ENCODE measurements at places on chromosomes 1 and 21.

DNA sequence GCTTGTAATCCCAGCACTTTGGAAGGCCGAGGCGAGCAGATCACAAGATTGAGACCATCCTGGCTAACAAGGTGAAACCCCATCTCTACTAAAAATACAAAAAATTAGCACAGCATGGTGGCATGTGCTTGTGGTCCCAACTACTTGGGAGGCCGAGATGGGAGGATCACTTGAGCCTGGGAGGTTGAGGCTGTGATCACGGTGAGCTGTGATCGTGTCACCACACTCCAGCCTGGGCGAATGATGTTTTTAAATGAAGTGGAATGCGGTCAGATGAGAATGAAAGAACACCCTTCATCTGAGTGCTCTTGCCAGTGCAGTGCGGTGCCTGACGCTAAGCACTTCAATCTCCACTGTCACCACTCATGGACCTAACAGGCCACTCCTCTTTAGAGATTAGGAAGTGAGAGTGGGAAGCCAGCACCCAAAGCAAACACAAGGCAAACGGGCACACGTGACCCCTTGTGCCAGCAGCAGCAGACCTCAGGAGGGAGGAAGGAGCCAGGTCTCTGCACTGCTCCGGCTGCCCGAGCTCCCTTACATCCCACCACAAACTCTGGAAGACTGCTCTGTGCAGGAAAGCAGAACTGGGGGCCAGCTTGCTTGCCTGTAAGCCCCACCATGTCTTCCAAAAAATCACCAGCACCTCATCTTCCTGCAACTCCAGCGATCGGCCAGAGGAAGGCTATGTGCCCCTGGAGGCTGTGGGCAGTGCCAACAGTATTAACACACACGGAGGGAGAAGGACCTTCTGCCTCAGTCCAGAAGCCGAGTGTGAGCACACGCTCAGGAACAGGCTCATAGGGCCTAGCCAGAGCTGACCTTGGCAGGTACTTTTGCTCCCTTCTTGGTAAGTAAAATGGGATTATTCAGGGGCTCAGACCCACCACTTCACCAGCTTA, 9.7 kb downstream of the CTNNBIP1 start:
- DNase-seq = no peak

GRCh38 chr1:154895798-154896197, 25.7 kb upstream of the KCNN3 start:
- DNase-seq = no peak

GRCh38 chr1:87208931-87209330, 119.7 kb upstream of the LMO4 start:
- no peak for DNase-seq

GRCh38 chr1:20322081-20322824, 31.6 kb downstream of the VWA5B1 start:
- DNase-seq = no peak

DNA sequence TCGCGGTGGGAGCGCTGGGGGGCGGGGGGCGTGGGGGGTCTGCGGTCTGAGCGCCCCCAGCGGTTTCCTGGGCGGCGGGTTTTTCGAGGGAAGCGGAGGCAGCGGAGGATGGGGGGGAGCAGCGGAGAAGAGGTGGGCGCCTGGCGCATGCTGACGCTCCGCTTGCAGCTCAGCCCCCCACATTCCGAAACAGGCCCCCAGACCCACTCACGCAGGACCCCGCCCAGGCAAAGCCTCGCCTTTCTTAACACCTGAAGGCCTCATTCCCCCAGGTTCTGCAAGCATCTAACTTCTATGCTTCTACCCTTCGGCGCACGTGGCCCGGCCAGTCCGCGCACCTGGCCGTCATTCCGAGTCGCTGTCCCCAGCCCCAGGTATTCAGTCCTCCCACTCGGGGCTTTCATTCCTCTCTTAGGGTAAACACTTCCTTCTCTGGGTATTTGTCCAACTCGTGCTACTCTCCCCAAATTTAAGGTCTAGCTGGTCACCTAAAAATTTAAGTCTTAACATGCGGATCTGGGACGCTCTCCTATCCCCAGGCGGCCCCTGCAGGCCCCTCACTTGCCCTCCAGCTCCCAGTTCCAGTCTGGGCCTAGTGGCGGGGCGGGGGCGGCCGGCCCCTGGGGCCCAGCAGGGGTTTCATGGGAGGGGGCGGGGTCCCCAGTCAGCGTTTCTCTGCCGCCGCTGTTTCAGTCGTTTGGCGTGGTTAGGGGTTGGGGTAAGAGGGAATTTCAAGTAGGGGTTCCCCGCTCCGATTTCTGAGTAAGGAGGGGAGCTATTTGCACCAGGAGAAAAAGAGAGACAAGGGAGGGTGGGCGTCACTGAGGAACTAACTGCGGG, 2.8 kb upstream of the ZBTB7B start:
- no peak for DNase-seq

DNA sequence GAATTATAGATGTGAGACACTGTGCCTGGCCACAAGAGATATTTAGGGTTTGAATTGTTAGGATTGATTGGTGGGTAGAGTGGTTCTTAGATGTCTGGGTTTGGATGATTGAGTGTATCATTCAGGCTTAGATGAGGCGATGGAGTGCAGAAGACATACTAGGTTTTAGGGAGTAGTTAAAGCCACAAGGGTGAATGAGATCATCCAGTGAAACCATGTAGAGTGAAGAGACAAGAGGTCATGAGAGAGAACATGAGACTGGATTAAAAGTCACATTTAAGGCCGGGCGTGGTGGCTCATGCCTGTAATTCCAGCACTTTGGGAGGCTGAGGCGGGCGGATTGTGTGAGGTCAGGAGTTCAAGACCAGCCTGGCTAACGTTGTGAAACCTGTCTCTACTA, 37.2 kb downstream of the ZFYVE9 start:
- DNase-seq = no peak

- no peak for DNase-seq
Observed at GRCh38 chr1:4668743-4669700, 14.6 kb downstream of the AJAP1 start.

- no peak for DNase-seq
Observed at GRCh38 chr1:212157252-212157651, 121.7 kb downstream of the DTL start.

GRCh38 chr1:169571450-169571849, 14.8 kb downstream of the F5 start:
- DNase-seq = no peak

DNA sequence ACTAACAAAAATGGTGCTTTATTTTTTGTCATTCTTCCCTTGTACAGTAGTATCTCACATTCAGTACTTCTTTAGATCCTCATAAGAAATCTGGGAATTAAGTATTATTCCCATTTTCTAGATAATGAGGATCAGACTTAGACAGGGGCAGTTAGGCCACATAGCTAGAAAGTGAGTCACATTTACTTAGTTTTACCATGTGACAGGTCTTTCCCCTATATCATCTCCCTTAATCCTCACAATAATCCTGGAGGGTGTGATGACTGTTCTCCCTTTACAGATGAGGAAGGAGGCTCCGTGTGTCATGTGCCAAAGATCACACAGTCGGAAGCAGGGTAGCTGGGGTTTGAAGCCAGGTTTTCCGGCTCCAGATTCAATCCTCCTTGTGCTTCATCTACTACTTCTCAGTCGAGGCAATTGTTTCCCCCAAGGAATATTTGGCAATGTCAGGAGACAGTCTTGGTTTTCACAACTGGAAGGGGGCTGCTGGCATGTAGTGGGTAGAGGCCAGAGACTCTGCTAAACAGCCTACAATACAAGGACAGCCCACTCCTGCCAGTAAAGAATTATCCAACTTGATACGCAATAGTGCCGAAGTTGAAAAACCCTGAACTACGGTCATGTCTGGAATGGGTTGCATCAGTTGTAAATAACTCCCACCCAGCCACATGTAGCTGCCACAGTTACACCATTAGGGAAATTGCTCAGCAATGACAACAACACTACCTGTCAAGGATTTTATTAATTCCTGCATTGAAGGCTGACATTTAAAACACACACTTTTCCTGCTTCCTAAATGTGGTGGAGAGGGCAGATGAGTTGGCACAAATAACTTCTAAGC, 54.5 kb downstream of the C8B start:
- no peak for DNase-seq

DNA sequence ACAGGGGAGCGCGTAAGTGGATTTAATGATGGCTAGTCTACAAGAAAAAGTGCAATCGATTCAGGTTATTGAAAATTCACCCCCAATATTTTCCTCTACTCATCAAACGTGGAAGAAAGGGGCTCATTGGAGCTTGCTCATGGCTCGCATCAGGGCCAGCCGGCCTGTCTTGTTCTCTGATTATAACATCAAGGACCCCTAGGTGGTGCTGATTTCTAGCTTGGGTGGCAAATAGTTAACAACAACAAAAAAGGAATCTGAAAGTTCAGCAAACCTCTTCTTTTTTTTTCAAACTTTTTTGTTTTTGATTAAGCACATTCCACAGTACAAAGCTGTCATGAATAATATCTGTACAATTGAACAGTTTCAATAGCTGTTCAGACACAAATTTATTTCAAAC, 35.8 kb upstream of the SOD1 start:
- no peak for DNase-seq

GRCh38 chr1:203476216-203476814, 709 bp downstream of the PRELP start:
- DNase-seq = no peak

Data from kidney epithelial cell (primary cell).